Thymus (tissue), 14 donors: ENCODE measurements at places on chromosomes 13 and 19. TPM values are rescaled to one million over a fixed set of nuclear protein-coding genes. Genes with fewer than 3 reads are reported as not detected.
A peak's percentile ranks its signal among the peaks of the same experiment; 100 is the strongest.

- DNase-seq, result no peak
These were observed 2.5 kb downstream of the NFIC start for GRCh38 chr19:3368848-3369336.

DNA sequence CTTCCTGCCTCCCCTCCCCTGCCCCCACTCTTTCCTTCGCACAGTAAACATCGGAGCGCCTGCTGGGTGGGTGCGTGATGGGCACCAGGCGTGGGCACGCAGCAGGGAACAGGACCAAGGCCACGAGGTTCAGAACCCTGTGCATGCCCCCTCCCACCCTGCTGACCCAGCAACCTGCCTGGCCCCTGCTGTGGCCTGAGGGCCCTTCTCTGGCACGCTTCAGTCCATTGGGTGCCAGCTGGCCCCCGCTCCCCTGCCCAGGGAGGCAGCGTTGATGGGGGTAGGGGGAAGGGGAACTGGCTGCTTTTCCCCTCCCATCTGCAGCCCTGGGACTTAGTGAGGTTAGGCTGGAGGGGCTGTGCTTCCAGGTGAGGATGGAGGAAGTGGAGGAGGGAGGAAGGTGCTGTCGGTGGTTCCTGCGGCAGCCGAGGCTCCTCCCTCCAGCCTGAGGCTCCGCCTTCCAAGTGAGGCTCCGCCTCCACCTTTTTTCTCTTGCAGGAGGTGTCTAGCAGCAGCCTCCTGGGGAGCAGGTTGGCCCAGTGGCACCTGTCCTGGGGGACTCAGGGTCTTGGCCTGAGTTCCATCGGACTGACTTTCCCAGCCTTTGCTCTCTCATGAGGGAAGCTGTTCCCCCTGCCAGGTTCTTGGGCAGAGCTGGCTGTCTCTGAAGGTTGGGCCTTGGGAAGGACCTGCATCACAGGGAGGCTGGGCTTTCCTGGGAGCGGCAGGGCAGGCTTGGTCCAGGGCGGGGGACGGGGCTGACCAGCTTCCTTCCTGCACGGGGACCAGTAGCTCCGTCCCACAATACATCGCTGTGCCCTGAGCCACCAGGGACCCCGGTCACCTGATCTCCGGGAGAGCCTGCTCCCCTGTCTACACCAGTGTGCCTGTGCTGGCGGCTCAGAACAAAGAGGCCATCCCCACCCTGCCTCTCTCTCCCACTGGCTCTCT lies 7.3 kb downstream of the PIAS4 start:
- DNase-seq, result peak; percentile 18

DNA sequence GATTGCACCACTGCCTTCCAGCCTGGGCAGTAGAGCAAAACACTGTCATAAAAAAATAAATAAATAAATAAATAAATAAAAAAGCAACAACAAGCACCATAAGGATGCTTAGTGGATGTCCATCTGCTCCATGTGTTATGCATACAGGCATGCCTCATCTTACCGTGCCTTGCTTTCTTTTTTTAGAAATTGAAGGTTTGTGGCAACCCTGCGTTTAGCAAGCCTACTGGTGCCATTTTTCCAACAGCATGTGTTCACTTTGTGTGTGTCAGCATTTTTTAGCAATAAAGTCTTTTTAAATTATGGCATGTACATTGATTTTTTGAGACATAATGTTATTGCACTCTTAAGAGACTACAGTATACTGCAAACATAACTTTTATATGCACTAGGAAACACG lies 68.3 kb downstream of the PEPD start:
- no peak for DNase-seq

DNA sequence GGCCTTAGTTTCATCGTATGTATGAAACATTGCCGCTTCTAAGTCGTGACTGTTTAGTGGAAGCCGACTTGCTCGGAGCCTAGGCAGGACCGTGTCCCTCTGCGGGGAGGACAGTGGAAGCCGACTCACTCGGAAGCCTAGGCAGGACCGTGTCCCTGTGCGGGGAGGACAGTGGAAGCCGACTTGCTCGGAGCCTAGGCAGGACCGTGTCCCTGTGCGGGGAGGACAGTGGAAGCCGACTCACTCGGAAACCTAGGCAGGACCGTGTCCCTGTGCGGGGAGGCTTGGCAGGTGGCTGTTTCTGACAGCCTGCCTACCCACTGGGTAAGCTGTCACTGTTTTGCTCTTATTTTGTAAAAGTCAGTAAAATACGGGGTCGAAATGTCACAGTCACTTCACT lies 20.4 kb upstream of the DCUN1D2 start:
- DNase-seq, result no peak

DNA sequence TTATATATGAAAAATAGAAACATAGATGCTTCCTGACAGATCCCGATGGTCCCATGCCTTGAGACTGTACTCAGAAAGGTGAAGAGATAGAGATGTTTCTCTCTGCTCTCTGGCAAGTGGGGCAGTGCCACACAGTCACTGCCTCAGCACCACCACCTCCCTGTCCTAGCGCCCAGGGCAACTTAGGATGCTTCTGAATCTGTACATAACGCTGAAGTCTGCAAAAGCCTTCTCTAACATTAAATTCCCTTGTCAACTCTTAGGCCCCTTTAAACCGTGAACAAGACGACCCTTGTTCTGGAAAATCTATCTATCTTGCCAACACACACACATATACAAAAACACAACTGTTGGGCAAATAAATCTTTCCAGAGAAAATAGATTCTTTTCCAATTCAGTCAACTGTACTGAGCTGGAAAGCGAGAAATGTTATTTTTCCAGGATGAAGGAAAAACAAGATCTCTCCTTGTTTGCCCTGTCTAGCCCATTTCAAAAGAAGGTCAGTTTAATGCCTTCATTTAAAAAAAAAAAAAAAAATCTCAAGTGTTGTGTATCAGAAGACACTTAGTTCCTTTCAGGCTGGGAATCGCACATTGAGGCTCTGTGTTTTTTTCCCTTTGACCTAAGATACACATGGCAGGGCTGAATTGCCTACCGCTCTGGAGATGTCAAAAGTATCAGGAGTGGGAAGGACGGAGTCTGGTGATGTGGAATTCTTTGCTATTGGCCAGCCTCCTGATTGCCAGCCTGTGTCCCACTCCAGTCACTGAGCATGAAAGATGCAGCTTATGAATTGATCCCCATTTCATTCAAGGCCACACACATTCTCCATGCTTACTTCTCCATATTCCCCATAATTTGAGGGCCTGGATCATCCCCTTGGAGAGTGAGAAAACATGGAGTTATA lies 241.4 kb downstream of the LACC1 start:
- DNase-seq, result no peak

- DNase-seq, result peak; percentile 96
These were observed 96.2 kb downstream of the INSR start for GRCh38 chr19:7197760-7198696.

DNA sequence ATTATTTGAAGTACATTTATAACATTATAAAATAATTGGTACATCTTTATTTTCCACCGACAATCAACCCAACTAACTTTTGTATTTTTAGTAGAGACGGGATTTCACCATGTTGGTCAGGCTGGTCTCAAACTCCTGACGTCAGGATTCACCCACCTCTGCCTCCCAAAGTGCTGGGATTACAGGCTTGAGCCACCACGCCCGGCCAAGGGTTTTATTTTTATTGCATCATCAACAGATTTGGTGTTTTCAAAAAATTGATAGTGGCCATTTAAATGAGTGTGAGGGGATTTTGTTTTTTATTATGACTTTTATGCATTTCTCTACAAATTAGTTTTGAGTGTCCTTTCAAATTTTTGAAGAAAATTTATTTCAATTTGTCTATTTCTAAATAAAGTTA lies 10.6 kb downstream of the ZNF726 start:
- DNase-seq, result no peak

DNA sequence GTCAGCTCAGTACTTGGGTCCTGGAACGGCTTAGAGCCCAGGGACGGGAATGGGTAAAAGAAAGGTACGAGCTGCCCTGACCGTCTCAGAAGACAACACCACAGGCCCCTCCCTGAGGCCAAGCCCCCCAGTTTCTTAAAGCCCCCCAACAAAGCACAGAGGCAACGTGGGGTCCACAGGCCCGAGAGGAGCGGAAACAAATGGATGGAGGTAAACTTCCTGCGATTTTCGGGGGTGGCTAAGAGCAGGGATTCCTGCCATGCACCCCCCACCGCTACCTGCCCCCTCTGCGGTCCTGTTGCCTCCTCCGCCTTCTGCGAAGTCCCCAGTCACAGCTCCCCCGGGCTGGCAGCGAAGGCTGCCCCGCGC lies 48.2 kb downstream of the PTPRS start:
- DNase-seq, result no peak

R3HDM4 gene
- polyA plus RNA-seq, result 102 TPM

PNMA8B gene
- 4.4 TPM for polyA plus RNA-seq

OVOL3 gene
- polyA plus RNA-seq, result 0.11 TPM

TEX26 gene
- polyA plus RNA-seq, result 0.43 TPM
